Substantia nigra (tissue), 51 donors: ENCODE measurements at places on chromosomes 4 and X.

DNA sequence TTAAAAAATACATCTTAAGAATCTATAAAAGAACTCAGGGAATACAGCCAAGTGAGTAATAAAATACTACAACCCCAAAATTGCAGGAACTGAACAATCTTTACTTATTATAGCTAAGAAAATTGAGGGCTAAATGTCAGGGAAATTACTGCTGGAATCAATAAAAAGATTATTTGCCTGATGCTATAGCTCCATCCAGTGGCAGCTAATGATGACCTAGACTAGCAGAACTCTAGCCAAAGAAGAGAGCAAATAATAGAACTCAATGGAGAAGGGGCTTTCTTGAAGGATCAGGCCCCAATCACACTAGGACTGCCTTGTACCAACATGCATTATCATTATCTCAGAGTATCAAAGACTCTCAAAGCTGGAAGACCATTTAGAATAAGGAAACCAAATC is 85.0 kb upstream of the FAM241A start:
- no peak for DNase-seq

GRCh38 chr4:153421941-153422340 is 44.2 kb upstream of the TMEM131L start:
- DNase-seq: no peak

GRCh38 chrX:101195442-101196173 is 24.0 kb upstream of the DRP2 start:
- no peak for DNase-seq

GRCh38 chr4:165613581-165613980 is 234.8 kb downstream of the CPE start:
- no peak for DNase-seq

DNA sequence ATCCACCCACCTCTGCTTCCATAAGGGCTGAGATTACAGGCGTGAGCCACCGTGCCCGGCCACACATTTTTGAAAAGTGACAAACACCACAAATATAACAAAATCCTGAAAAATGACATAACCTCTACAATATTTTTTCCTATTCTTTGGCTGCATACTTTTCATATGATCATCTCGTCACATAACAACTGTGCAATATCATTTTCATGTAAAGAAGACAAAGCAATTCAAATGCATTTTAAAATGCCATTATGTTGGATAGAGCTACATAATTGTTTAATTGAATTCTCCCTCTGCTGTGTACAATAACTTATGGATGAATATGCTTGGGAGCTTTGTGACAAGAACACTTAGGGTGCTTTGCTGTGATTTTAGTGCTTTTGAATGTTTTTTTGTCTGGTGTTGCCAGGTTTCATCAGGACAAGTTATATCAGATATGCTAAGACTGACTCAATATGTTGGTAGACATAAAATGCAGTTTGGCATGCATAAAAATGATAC is 132.9 kb downstream of the CHIC2 start:
- DNase-seq: no peak

GRCh38 chr4:7322166-7322991 is 112.4 kb downstream of the PSAPL1 start:
- no peak for DNase-seq
